ENCODE measurements at places on chromosomes 3 and 15.
A peak's percentile ranks its signal among the peaks of the same experiment; 100 is the strongest.

GRCh38 chr3:107892955-107893624 is 197.7 kb downstream of the CD47 start:
- no peak for DNase-seq

DNA sequence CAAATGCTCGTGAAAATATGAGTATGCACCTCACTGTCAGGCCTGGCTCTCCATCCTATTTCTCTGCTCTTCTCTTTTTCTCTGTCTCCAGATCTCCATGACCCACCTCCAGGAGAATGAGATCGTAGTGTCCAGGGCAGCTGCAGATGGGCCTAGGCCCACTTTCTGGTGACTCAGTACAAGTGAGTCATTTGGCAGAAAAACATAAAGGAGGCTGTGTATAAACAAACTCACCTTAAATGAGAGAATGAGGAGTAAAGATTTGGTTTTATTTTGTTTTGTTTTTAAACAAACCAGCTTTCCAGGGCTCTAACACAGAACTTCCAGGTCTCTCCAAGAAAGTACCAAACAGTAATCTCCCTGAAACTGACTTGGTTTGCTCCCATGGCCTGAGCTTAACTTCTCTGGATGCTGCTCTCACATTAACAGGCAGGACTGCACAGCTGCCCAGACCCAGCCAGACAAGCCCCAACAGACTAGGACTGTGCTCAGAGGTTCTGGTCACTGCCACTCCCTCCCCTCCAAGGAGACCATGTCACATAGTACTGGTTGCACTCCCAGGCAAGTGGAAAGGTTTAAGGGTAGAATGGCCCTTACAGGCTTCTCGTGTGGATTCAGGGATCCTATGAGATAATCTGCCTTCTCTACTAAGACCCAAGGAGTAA is 1.5 kb upstream of the HEG1 start:
- DNase-seq = no peak

GRCh38 chr15:84749111-84749991 is 959 bp downstream of the ZNF592 start:
- peak; percentile 37 for DNase-seq

- DNase-seq = peak; percentile 20
Observed at GRCh38 chr3:126106336-126107202, 22.6 kb upstream of the SLC41A3 start.

GRCh38 chr3:4714045-4714444 is 220.9 kb downstream of the ITPR1 start:
- no peak for DNase-seq

GRCh38 chr15:69554279-69554961 is 101.8 kb downstream of the RPLP1 start:
- no peak for DNase-seq

DNA sequence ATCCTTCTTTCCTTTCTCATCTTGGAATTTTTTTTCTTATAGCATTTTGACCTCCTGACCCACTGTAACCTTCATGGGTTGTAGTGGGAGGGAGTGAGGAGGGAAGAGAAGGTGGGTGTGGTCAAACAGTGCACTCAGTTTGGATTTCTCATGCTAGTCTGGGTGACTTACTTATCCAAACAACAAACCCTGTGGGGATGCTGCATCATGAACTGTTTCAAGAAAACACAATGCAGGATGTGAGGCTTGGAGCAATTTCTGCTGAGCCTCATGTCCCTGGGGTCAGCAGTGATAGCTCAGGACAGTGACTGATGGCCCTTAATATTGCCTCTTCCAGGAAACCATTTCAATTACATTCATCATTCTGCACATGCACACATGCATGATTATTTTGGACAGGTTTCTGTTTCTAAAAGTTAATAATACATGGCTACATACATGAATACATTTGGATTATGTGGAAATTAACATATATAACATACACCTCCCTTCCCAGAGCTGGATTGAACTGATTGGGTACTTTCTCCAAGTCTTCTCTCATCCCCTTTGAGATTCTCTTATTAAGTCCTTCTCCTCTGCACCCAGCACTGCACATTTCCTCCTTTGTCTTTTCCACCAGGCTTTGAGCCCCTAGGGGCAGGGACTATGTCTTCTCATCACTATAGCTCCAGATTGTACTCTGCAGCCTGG is 61.2 kb downstream of the ADAMTSL3 start:
- DNase-seq = no peak

Measured in D341Med (cell line).